Omental fat pad (tissue), 4 donors: ENCODE measurements at places on chromosomes 2 and 18.

DNA sequence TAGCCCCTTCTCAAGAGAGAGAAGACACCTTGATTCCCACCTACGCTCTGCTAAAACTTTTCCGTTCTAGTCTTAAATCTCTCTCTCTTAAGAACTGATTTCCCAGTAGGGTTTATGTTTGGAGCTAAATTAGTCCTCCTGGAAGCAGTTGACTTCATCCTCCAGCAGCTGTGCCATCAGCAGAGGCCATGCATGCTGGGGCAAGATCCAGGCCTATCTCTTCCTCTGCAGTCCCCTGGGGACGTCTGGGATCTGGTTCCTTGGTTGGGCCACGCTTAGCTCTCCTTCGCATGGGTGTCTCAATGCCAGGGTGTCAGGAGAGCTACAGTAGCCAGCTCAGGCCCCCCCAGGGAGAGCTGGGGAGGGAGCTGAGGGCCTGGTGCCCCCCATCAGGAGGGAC, 49.7 kb downstream of the HPCAL1 start:
- no peak for DNase-seq

- no peak for DNase-seq
Measured at GRCh38 chr2:231331533-231331932, 64.0 kb upstream of the B3GNT7 start.

GRCh38 chr18:58887613-58887963, 22.9 kb downstream of the ZNF532 start:
- DNase-seq: no peak

GRCh38 chr18:9474108-9474982, 968 bp upstream of the RALBP1 start:
- DNase-seq: peak; percentile 29

DNA sequence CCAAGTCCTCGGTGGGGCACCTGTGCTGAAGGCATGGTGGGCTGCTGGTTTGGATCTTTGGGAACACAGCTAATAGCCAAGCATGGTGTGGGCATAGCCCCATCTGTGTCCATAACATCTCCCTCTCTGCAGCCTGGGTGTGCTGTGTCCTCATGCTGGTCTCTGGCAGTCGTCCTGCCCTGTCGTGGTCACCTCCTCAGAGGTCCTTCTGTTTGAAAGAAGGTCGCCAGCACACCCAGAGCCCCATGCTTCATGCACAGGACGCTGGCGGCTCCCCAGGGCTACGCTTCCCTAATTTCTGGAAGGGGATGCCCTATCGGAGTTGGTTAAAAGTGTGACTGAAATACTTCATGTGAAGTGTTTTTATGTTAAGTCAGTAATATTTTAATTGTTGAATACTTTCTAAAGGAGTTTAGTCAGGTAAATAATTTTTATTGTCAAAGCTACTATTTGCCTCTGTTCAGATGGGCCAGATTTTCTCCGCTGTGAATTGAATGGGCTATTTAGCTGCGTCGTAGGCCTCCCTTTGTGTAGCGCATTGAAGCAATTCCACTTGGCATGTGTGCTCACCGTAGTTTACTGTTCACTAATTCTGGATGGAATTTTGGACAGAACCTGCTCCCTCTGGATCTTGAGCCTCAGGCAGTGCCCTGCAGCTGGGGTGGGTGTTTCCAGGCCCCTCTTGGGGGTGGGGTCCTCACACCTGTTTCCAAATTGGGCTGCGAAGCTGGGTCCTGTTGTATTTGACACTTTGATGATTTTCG, 81.9 kb downstream of the WDSUB1 start:
- no peak for DNase-seq

DNA sequence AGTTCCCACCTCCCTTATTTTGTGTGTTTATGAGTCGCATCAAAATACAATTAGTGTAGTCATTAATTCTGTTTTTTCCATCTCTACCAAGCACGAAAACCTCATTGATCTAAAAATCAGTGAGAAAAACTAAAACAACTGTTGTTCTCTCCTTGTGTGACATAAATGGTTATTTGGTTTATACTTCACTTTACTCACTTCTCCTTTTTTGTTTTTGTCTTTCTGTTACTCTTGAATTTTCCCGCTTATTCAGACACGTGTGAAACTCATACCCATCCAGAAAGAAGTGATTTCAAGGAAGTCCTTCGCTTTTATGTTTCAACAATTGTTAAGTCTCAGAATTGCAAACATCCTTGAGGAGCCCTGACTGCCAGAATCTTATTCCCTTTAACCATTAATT, 121.6 kb downstream of the EML6 start:
- no peak for DNase-seq

DNA sequence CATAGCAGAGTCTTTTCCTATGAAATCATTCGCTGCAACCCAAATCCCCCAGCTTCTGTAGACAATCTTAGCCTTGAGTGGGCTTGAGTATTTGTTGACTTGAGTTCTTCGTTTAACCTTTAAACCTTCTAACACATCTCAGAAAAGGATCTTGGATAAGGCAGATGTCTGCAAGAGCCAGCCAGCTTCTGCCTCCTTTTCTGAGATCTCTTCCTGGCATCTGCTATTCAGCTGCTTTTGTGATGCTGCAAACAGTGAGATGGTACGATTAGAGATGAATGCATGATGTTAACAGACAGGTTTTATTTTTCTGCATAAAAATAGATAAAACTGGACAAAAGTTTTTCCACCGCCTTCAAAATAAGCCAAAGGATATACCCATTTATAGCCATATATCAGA, 37.5 kb downstream of the NRP2 start:
- no peak for DNase-seq

DNA sequence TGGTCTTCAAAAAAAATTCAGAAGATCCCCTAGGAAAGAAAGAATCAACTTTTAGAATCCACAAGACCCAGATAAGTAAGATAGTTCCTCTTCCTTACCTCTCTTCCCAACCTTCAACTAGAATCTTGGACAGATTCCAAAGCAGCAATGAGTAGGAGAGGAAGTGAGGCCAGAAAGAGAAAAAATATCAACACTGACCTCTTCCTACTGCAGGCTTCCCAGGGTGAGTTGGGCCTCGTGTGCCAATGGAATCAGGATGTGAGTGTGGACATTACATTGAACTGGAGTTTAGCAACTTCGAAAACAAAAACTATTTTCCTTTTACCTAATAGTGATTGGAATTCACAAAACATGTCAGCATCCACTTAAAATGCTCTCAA, 102.5 kb upstream of the PIEZO2 start:
- DNase-seq: no peak

DNA sequence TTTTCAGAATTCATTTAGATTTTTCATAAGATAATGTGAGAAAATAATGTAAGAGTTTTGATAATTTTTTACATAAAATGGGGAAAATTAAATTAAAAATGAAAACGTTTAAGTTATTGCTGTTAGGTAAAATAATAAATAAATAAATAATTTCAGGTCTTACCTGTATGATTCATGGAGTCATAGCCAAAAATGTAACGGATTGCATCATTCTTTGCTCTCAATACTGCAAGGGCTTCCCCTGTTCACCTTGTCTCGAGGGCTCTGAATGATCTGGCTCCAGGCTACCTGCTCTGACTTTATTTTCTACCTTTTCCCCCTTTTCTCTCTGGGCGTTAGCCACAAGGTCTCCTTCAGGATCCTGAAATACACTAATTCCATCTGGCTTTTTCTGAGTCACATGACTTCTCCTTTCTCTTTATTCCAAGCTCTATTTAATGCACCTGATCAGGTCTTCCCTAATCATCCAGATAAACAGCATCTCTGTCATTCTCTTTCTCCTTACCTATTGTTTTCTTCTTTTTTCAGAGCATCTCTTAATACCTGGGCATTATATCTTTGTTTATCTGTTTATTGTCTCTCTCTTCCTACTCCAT, 30.0 kb upstream of the CFAP36 start:
- no peak for DNase-seq

- DNase-seq: no peak
Measured at GRCh38 chr18:30945761-30946160, 96.8 kb downstream of the DSC3 start.

GRCh38 chr2:177830881-177831386, 241.6 kb downstream of the PDE11A start:
- DNase-seq: no peak

DNA sequence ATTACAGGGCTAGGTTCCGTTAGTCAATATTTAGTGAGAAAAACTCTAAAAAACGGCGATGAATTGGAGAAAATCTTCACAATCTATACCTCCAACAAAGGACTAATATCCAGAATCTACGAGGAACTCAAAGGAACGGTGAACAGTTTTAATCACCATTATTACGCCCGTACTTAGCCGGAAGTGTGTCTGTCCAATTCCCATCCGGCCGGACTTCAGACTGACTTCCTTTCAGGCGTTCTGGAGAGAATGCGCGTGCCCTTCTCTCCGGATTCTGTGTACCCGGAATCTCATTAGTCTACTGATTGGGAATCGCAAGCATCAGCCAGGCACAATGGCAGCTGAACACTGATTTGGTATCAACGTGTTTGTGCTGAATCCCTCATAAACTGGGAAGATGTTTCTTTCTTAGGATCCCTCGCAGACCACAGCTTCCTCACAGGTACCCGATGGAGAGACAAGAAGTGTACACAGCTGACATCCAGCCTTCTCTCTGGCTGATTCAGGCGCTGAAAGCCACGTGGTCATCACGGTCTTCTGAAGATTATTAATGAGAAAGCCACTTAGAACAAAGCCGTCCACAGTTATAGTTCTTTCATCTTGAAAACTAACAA, 239.9 kb downstream of the ZNF516 start:
- no peak for DNase-seq

GRCh38 chr2:223932816-223933800, 12.0 kb downstream of the WDFY1 start:
- no peak for DNase-seq

DNA sequence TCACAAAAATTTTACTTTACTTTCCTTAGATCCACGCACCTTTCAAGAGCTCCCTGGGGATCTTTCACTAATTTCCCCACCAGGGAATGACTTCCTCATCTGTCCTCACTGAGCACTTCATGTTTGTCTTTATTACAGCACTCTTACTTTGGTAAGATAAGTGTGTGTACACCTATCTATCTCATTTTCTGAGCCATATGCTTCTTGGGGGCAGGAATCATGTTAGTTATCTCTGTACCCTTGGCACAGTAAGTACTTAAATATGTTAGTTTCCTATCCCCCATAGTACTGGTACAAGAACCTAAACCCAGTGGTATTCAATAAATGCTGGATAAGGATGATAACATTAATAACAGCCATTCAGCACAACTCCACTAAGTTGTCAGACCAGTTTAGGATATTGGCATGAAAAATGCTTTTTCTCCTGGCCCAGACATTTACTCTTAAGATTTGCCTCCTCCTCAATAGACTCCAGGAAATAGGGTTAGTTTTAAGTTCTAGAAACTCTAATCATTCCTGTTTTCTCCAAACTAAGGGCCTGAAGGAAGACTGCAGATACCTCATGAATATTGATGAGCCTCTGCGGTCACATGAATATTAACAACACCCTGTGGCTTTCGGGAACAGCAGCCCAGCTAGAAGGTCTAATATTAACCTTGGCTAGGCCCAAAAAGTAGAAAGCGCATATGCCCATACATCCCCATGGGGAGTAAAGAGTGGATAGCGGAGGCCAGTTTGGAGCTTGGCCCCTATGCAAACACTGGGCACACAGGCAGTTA, 38.2 kb downstream of the NHEJ1 start:
- no peak for DNase-seq

- DNase-seq: no peak
Measured at GRCh38 chr2:7022492-7023385, 105.5 kb downstream of the RNF144A start.

- no peak for DNase-seq
Measured at GRCh38 chr2:141589314-141589713, 541.5 kb downstream of the LRP1B start.

DNA sequence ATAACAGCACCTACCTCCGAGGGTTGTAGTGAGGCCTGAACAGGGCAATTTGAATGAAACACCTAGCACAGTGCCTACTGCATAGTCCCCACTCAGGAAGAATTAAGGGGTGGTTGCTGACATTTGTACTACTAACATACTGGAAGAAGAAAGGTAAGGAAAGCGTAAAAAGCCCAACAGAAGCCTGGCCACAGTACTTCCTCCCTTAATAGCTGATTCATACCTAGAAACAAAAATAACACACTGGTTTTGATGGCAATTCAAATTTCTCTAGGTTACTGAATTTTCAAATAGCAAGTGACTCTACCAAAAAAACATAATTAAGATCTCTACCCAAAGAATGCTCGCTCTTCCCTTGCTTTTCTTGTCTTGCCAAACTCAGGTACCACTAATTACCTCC, 16.2 kb downstream of the SUCLG1 start:
- no peak for DNase-seq

- no peak for DNase-seq
Measured at GRCh38 chr2:161556440-161556839, 67.8 kb upstream of the SLC4A10 start.

DNA sequence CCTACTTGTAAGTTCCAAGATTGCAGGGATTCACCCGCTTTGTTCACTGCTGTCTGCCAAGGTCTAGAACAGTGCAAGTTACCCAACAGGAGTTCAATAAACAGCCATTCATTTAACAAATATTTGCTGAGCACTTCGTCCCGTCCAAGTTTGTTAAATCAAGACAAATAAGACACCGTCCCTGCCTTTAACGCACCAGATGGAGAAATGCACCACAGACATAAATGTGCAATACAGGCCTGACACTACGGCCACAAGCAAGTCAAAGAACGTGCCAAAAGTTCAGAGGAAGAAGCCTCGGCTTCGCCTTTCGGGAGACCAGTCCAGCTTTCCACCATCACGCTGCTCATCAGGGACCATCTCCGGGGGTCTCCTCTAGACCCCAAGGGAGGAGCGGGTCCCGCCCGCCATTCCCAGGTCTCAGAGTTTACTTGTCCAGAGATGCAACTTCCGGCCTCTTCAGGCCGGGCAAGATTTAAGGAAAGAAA, 429 bp downstream of the C2orf76 start:
- DNase-seq: no peak

GRCh38 chr18:14089781-14090180, 42.5 kb downstream of the ZNF519 start:
- DNase-seq: no peak

DNA sequence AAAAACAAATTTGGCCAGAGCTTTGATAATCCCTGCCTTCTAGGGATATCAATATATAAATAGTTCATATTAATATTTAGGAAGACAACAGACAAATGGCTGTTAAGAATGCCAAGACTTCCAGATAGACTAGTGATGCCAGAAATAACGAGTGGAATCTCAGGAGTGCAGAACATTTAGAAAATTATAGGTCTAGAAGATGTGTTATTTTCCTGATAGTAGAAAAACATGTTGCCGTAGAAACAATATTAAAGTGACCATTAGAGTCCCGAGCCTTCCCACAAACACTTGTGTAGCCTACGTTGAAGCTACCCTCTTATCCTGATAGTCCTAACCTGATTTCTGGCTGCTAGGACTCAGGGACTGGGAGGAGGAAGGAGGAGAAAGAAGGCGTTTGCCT, 54.3 kb upstream of the ITGA6 start:
- no peak for DNase-seq

GRCh38 chr2:63424329-63425078, 163.8 kb downstream of the WDPCP start:
- no peak for DNase-seq

- no peak for DNase-seq
Measured at GRCh38 chr2:36692121-36692520, 4.4 kb upstream of the VIT start.
